Right kidney (tissue), 9 donors: ENCODE measurements at places on chromosomes 13 and 19.
A peak's percentile ranks its signal among the peaks of the same experiment; 100 is the strongest.

DNA sequence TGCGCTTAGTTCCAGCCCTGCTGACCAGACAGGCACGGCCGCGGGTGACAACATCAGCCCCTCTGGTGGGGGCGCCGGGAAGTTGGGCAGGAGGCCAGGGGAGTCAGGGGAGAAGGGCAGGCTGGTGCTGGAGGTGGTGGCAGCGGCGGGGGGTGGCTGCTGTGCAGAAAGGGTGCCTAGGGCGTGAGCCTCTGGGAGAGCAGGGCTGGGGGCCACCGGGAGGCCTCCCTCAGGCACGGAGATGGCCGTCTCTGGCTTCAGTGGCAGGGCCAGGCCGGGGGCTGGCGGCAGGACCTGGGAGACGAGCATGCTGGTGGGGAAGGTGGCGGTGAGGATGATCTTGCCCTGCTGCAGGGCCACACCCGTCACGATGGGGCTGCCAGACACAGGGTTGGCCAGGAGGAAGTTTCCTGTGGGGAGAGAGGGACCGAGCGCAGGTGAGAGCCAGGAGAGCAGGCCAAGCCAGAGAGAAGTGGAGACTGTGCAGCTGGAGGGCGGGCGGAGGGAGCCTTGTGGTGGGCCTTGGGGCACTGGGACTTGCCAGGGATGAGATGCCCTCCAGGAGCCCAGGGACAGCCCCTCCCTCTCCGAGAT, 3.3 kb downstream of the SIX5 start:
- no peak for DNase-seq

- DNase-seq = no peak
Measured at GRCh38 chr13:77429320-77430142, 102.6 kb upstream of the MYCBP2 start.

GRCh38 chr19:28594737-28595136, 618.2 kb downstream of the UQCRFS1 start:
- DNase-seq = no peak

GRCh38 chr19:6312018-6312417, 21.4 kb downstream of the ACER1 start:
- DNase-seq = no peak

DNA sequence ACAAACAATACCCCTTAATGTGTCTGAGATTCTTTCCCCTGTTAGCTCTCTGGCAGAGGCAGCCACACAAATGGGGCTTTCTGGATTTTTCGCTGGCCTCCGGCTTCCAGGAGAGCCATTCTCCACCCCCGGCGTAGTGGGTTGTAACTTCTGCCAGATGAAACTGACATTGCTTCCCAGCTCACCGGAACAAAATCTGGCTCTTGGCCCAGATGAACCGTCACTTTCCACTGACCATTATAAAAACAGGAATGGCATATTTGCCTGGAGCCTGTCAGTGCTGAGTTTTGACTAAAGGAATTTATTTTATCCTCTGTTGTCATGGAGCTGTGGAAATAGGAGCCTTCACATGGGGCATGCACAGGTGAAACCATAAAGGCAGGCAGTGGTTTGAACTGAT, 120.6 kb upstream of the GPR12 start:
- no peak for DNase-seq

DNA sequence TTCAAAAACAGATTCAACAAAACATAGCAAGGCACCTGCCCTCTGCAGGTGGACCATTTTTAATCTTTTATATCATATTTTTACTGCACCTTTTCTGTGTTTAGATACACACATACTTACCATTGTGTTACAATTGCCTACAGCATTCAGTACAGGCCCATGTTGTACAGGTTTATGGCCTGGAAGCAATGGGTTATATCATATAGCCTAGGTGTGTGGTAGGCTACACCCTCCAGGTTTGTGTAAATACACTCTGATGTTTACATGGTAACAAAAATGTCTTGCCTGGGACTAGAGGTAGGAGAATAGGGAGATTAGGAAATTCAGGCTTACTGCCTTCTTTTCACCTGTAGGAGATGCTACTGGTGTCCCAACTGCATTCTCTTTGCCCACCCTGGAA, 8.2 kb upstream of the UBAC2 start:
- DNase-seq = no peak

DNA sequence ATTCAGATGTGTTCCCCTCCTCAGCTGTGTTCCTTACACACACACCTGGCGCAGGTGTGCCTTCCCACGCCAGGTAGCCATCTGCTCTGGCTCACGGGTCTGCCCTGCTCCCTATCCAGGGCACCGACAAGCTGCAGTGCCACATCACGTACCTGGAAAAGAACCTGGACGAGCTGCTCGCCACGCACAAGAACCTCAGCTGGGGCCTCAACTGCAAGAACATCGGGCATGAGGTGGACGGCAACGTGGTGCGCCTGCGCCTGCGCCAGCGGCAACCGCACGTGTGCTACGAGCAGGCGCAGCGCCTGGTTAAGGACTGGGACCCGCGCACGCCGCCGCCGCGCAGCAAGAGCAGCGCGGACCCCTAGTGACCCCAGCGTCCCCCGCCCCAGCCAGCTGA, 26.5 kb upstream of the CASP14 start:
- DNase-seq = no peak

- DNase-seq = no peak
Measured at GRCh38 chr19:22422211-22422610, at the start of gene ZNF98. Gene ZNF98, minus strand, starts transcription at chr19:22422346. Its CDS starts 122 bp downstream, at chr19:22422224.

DNA sequence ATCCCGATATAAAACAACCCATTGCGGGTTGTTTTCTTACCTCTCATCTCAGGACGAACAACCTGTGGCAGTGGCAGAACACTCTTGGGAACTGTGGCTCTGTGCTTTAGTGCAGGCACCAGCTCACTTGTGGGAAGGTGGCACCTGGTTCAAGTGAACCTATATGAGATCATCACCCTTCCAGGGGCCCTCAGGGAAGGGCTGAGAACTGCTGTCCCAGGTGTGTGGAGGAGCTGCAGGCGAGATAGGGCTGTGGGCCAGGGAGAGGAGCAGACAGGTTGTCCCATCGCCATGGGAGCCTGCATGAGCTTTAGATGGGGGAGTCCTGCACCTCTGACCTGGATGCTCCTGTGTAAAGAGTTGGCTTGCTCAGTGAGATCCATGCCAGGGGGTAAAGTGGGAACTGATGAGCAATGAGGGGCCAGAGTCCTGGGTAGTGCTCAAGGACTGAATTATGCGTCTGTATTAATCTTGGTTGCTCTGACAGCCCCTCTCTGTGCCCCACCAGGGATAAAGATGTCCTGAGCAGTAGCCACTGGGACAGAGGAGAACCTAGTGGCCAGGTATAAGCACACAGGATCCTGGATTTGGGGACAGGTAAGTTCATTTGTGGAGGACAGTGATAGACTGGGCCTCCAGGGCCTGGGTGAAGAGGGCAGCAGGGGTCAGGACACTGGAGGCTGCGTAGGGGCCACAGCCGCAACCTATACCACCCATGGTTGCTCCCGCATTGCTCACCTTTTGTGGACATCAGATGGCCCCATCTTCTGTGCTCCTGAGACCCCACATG, 8.7 kb downstream of the CEACAM4 start:
- DNase-seq = no peak

DNA sequence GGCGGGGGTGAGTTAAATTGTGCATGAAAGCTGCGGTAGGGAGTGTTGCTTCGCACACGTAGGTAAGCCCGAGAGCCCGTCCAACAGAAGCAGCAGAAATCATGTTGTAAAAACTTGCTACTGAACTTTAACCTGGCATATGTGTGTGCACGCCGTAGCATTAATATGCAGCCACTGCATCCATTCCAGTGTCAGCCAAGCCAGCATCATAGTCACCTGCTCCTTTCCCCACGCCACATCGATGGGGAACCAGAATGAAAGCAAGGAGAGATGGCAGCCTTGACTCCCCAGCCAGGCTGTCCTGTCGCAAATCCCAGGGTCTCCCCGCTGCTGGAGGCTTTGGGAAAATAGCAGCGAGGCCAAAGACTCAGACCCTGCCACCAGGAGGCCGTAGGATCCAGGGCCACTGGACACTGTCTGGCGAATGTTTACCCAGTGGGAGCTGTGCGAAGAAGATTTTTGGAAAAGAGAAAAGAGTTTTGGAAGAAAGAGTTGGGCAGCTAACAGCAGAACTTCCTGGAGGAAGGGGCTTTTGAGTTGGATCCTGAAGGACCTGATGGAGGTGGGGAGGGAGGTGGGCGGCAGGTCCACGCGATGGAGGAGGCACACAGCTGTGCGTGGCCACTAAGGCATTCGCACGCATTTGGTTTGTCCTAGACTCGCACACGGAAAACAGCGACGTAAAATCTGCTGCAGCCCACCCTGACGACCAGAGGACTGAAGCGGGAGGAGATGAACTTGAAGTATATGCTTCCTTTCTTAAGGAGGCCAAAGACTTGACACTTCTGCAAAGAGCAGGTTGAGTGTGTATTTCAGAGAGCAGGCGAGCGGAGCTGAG, 48.7 kb upstream of the RANBP3 start:
- no peak for DNase-seq

DNA sequence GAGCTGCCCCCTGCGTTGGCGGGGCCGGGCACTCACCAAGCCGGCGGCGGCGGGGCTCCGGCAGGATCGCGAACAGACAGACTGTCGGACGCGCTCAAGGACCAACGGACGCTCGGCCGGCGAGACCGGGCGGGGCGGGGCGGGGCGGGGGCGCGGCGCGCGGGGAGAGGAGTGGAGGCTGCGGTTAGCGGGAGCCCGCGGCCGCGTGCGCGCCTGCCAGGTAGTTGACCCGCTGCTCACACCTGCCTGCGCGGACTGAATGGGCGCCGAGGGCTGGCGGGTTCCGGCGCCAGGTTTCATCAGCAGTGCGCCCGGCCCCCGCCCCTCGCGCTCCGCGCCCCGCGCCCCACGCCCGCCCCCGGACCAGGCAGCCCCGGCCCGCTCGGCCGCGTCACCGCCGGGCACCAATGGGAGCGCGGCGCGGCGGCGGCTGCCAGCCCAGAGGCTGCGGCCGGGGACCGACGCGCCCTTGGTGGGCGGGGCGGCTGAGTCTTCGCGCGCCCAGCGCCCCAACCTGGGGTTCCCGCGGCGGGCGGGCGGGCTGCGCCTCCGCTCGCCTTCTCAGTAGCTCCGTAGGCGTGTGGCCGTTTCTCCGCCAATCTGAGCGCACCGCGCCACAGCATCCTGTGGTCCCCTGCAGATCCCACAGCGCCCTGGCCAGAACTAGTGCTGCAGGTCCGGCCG, at the start of gene SLC7A1:
Gene SLC7A1, minus strand, starts transcription at position 309 of the 684 bp plus-strand sequence. CDS start 59,500 bp downstream, outside the sequence.
- peak; percentile 78 for DNase-seq

GRCh38 chr13:69194130-69194529, 913.5 kb upstream of the ATXN8OS start:
- DNase-seq = no peak

- DNase-seq = no peak
Measured at GRCh38 chr13:29591310-29591709, 4.2 kb downstream of the SLC7A1 start.

DNA sequence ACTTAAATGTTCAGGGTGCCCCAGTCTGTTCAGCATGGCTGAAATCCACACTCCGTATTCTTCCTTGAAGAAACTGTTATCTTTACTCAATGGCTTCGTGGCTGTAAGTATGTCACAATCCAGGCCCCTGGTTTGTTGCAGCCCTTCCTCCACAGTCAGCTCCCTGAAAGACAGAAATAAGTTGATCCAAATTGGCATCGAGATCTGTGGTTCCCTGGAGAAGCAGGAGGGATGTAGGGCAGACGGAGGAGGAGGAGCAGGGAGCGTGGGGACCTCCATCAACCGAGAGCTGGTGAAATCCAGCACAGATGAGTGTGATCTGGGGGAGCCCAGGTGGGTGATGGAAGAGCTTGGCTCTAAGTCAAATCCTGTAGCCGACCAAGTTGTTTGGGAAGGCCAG, 304 bp downstream of the TSPAN16 start:
- DNase-seq = no peak

DNA sequence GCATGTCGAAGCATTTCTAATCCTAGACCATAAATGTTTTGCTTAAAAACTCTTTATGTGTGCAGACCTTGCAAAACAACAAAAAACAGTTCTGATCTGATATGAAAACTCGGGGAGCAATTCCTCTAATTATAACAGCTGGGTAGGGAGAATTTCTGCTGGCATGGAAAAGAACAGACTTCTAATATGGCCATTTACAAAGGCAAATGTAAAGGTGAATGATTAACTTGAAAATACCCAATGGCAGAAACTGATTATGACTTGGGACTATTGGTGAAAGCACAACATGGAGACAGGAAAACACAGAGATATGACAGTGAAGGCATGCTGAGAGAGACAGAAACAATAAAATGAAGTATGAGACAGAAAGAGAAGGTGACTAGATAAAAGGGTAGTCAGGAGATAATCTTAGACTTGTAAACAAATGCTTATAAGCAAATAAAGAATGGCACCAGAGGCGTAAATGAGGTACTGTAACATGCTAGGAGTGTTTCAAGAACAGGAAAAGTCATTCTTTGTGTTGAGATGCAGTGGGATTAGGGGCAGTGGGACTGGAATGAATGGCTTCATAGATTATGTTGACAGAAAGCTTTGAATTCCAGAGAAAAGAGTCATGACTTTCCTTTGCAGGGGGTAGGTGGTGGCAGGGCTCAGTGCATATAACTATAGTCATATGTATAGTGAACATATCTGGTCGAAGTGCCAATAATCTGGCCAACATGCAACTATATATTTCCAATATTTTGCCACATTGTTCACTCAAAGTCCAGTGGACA, 393.0 kb downstream of the ITGBL1 start:
- DNase-seq = no peak

DNA sequence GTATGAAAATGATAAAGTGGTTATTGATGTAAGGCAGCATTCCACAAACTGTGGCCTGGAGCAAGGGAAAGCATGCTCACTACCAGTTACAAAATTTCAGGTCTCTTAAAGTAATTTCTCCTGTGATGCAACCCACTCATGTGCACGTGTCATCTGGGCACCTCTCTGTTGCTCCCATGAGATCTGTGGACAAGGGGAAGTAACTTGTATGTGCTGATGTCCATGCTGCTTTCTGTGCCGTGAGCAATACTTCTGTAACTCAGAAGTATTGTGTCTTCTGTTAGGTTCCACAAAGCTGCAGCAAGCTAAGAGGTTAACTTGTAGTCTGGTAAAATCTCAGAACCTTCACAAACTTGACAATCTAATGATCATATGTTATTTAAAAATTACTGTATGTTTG, 930.0 kb upstream of the SLITRK6 start:
- no peak for DNase-seq

DNA sequence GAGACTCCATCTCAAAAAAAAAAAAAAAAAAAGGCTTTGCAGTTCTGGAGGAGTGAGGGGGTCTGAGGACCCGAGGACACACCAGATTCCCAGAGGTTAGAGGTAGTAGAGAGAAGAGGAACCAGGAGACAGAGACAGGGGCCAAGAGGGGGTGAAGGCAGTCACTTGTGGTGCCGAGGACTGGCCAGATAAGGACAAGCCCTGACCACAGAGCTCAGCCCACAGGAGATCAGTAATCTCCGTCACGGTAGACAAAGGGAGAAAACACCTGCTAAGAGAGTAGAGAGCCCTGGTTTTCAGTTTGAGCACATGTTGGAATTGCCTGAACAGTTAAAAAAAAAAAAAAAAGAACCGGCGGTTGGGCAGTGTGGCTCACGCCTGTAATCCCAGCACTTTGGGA, 1.7 kb upstream of the PRAM1 start:
- no peak for DNase-seq

GRCh38 chr13:50222569-50223332, 207.5 kb downstream of the KCNRG start:
- no peak for DNase-seq

GRCh38 chr13:27130979-27131623, 40.5 kb downstream of the USP12 start:
- DNase-seq = no peak
